Bone marrow (tissue), 2 donors: ENCODE measurements at places on chromosomes 16 and 17.

DNA sequence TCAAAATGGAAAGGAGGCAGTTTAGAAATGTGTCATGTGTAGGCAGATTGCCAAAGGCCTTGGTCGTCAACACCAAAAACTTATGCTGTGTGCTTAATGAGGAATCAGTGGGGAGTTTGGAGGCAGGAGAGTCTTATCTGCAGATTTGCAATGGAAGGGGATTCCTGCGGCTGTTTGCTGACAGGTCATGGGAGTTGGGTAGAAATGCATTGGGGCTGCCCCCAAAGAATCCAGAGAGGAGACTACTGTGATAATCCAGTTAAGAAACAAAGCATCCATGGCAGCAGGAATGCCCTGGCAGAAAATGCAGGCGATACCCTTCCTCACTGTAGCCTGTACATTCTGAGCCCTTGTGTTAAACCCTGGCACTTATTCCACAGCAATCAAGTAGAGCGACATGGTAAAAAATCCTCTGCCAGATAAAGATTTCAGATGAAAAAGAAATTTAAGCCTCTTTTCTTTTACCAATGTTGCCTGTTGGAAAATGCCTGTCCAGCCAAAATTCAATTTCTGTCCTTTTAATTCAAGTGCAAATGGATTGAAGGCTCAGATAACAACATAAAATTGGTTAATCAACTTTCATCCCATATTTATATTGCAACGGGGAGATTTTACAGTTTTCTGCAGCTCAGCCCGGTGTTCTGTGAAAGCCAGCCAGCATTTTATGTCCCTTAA, 491.0 kb upstream of the CDH5 start:
- DNase-seq = no peak

- DNase-seq = no peak
Observed at GRCh38 chr17:352421-353212, at the start of gene RPH3AL. RPH3AL (minus strand) TSS chr17:352807; CDS start chr17:327543, 25,264 bp downstream.

DNA sequence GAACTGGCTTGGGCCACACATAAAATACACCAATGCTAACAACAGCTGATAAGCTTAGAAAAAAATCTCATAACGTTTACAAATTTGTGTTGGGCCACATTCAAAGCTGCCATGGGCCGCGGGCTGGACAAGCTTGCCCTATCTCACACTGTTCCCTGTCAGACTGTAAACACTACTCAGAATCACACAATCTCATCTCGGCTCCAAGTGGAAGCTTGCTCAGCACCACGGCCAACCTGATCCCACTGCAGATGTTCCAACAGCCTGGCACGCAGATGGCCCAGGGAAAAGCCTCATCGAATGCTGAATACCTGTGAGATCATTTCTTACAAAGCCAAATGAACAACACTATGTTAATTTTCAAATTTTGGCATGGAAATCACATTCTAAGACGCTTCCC, 125.8 kb downstream of the ANKRD11 start:
- no peak for DNase-seq

- no peak for DNase-seq
Observed at GRCh38 chr16:54280751-54281150, 5.8 kb downstream of the IRX3 start.

DNA sequence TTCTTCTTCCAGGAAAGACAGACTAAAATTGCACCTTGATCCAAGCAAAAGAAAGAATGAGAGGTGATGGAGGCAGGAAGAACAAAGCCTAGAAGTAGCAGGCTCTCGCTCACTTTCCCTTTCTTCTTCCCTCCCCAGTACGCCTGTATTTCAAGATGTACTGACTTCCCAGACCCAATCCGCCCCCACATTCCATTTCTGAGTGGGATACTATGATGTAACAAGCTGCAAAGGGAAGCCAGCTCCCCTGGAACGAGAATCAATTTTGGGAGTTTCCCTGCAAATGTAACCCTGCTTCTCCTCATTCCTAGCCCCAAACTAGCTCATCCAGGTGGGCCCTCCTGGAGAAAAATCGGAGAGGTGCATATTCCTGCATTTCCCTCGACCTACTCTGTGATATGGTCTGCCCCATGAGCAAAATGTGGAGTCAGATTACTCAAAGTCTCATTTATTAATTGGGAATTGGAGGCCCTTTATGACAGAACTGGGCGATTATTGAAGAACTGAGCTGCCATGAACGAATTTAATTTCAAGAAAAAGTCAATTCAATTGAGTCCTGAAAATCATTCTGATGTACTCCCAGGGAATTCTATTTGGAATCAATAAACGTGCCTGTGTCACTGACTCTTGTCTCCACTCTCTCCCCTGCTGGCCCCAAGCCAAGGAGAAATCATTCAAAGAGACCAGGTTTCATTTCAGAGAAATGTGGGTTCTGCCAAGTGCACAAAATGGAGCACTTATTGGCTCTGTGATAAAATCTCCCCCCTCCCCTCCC, 398.9 kb downstream of the SHISA9 start:
- no peak for DNase-seq

DNA sequence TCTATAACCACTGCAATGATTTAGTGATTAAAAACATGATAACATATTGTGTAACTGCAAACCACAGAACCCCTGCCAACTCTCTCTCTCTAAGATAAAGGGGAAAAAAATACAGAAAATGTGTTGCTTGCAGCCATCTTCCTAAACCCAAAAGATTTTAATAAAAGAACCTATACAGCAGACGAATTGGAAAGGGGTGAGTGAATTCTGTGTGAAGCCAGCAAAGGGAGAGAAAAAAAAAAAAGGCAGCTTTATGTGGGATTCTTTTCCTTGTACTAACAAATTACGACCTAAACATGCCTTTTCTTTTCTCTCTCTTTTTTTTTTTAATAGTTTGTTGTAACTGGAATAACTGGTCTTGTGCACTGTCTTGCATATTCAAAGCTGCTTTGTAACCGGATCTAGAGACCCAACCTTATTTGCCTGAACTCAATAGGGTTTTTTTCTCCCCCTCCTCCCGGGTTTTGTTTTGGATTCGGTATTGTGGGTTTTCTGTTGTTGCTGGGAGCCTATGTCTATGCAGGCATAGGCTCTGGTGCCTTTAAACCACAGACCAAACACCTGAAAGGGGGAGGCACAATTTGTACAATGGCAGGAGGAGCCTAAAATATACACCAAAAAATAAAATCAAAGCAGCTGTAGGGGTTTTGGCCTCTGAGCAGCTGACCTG, 7.0 kb upstream of the ZFHX3 start:
- no peak for DNase-seq

GRCh38 chr16:59090541-59090940, 356.4 kb upstream of the GOT2 start:
- DNase-seq = no peak

GRCh38 chr17:28610376-28610775, 3.6 kb downstream of the RSKR start:
- DNase-seq = no peak

DNA sequence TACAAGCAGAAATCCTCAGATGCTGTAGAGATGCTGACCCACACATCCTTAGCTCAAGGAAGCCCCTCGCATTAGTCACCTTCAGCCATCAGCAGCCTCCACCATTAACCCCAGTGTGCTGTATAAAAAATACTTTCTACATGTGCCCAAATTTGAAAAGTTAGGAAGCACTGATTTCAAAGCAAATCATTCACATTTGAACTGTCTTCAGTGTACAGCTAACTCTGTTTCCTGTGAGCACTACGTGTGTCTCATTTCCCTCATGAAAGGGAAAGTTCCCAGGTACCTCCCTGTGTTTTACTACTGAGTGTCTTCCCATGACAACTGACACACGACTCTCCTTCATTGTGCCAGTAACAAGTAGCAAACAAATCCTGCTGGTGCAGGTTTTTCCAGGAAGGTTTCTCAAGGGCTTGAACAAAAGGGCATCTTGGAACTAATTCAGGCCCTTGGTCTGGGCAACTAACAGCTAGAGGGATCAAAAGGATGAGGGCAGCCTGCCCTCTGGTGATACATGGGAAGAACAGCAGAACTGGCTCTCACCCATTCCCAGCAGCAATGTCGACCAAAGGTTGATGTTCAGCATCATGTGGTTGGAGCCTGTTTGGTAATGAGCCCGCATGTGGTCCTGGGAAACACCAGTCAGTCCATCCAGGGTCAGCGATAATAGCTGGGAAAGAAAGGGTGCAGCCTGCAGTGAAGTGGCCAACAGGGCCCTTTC, 4.0 kb downstream of the SLC35B1 start:
- DNase-seq = peak; percentile 62

- DNase-seq = no peak
Observed at GRCh38 chr17:70871180-70871818, 702.0 kb downstream of the KCNJ2 start.

- DNase-seq = no peak
Observed at GRCh38 chr17:5331506-5331905, 49.4 kb downstream of the RABEP1 start.

DNA sequence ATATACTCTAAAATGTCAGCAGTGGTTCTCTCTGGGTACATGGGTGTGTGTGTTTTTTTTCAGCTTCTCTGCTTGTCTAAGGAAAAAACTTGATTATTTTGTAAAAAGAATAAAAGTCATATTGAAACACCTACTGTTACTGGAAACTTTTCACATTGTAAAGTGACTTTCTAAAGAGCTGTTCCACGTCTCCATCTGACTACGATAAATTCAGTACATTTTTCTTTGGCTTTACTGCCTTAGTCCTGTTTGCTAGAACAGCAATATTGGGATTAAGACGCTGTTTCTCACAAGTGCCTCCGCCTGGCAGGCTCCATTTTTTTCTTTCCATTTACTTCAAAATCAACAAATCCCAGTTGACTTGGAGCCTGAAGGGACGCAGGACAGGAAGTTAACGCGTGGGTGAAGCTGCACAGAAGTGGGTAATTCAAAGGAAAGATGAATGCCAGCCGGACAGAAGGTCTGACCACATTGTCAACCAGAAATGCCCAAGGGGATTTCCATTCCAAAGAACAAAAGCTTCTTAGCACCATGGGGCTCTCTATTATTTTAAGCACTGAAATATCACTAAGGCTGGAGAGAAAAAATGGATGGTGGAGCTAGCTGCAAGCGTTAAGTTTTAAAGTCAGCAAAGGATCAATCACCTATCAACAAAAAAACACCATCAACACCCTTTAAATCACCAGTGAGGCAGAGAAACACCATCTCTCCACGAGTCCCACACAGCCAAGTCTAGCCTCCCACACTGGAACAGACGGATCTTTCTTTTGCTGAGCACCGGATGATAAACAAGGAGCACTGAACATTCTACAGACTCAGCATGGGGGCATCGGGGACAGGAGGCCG, 8.4 kb downstream of the GLOD4 start:
- DNase-seq = no peak

- DNase-seq = no peak
Observed at GRCh38 chr16:4767872-4768548, 1.0 kb upstream of the ZNF500 start.

DNA sequence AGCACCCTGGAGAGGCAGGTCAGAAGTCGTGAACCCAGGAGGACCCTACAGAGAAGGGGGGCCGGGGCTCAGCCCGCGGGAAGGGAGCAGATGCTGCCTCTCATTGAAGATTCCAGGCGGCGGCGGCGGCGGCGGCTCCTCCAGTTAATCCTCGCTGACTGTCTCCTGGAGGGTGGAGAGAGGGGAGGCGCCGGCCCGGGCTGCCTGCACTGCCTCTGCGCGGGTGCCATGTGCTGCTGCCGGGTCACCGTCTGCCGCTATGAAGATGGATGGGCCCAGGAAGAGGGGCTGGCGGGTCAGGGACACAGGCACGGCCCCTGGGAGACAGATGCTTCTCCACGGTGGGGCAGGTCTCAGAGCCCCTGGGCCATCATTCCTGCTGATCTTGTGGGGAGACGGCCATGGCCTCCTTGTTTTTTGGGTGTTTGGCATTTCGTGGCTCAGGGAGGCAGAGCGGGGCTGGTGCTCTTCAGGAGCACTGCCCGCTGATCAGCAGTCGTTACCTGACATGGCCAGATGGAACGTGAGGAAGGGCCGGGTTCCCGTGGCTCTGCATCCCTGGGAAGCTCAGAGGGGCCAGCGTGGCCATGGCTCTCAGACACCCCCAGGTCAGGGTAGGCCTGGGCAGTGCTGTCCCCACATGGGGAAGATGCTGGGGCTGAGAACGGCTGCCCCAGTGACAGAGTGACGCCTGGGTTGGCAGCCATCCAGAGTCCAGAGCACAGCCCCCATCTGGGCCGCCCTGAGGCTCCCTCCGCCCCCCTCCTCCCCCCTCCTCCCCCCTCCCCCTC, 36.1 kb downstream of the GINS2 start:
- DNase-seq = no peak

DNA sequence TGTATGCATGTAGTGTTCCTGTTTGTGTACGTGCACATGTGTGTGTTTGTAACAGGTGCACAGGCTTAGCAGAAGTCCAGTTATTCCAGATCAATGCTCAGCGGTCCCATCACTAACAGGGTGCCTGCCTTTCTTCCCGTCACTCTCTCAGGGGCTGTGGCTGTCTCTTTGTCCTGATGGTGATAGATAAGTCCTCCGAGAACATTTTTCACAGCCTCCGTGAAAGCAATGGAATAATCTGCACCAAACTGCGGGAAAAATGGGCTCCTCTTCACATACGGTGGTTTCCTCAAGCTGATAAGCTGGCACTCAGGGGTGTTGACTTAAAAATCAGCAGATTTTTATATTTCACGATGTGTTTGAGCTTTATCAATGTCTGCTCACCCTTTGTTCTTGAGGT, 342.3 kb downstream of the TMEM114 start:
- DNase-seq = no peak

DNA sequence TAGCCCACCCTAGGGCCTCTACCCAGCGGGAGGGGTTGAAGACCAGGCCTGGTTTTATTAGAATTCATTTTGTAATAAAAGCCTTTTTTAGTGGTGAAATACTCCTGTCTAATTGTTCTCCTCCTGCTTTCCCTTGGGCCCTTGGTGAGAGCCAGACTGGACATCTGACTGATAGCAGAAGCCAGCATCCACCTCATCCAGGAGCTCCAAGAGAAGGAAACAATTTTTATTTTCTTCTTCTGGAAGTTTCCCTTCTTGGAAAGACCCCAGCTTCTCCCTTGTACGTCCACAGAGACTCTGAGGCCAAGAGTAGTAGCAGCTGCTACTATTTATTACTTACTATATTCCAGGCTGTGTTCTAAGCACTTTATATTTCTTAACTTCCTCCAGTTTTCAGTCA, 4.0 kb upstream of the PHKG2 start:
- DNase-seq = no peak

DNA sequence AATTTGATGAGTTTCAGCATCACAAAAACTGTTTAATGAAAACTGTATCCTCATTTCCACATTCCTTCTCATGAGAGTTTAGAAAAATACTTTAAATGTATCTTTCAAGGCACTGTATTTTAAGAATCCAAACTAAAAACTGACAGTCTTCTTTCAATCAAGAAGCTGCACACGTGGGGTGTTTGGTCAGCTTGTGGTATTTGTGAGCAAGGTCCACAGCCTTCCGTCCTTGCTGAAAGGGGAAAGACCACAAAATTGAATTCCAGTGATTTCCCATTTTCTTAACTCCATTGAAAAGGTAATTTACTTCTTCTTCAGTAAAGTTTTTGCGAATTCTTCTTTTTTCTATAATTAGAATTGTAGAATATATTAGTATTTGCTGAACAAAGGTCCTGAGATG, 3.4 kb upstream of the DYNC1LI2 start:
- no peak for DNase-seq

DNA sequence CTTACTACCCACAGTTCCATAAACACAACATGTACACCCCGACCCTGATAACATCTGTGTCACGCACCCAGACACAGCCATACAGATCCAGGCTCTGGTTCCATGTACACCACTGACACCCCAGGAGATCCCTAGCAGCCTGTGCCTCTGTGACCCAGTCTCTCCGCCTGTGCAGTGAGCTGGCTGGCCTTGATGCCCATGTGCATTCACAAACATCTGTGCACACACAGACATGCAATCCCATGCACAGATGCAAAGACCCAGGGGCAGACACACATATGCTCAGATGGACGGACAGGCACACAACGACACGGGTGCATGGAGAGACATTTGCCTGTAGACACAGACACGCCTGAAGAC, 4.1 kb downstream of the CCDC102A start:
- no peak for DNase-seq

- DNase-seq = no peak
Observed at GRCh38 chr16:57131351-57131970, 39.1 kb downstream of the CPNE2 start.
